ENCODE measurements at places on chromosomes 3 and 15. TPM values are rescaled to one million over a fixed set of nuclear protein-coding genes. Genes with fewer than 3 reads are reported as not detected.

Gene PLIN1
- polyA plus RNA-seq, result not detected

Gene KLHL24
- polyA plus RNA-seq, result 17.1 TPM

Gene POC1A
- 12.1 TPM for polyA plus RNA-seq

Gene LRRC31
- polyA plus RNA-seq, result not detected

Gene GOLGA6L10
- polyA plus RNA-seq, result 2.7 TPM

Gene AMOTL2
- polyA plus RNA-seq, result not detected

Gene OSBPL10
- polyA plus RNA-seq, result 0.18 TPM

Gene UBAP1L
- polyA plus RNA-seq, result 0.70 TPM

Gene ARGFX
- not detected for polyA plus RNA-seq

Gene ATP2B2
- polyA plus RNA-seq, result not detected

Gene CNTN4
- not detected for polyA plus RNA-seq

Gene RASGRF1
- not detected for polyA plus RNA-seq

Gene PAQR9
- polyA plus RNA-seq, result 0.47 TPM

Gene ZBBX
- polyA plus RNA-seq, result not detected

Data from K562 (cell line).